ENCODE measurements at places on chromosomes 12 and 14.

- DNase-seq: no peak
These were observed 165.2 kb downstream of the BTG1 start for GRCh38 chr12:91980389-91980821.

- DNase-seq: no peak
These were observed 644 bp downstream of the TSPAN31 start for GRCh38 chr12:57745485-57745881.

DNA sequence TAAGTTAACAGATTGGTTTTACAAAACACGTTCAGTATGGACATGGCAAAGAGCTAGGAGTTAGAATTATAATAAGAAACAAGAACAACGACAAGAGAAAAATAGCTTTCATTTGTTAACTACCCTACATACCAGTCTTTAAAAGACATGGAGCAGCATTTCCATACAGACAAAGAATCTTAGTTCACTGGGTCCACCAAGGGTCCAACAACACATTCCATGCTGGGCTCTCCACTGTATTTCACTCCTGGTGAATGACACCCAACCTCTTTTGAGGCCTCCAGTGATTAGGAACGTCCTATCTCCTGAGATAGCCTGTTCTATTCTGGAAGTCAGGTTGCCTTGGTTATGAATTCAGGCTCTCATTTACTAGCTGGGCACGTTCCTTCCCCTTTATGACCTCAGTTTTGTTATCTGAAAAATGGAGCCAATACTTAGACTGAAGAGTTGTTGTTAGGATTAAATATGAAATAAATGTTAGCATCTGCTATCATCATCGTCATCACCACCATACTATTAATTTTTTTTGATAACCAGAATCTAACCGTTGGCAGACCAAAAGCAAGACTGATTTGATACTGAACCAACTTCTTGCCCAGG is 37.7 kb downstream of the C12orf75 start:
- DNase-seq: no peak

DNA sequence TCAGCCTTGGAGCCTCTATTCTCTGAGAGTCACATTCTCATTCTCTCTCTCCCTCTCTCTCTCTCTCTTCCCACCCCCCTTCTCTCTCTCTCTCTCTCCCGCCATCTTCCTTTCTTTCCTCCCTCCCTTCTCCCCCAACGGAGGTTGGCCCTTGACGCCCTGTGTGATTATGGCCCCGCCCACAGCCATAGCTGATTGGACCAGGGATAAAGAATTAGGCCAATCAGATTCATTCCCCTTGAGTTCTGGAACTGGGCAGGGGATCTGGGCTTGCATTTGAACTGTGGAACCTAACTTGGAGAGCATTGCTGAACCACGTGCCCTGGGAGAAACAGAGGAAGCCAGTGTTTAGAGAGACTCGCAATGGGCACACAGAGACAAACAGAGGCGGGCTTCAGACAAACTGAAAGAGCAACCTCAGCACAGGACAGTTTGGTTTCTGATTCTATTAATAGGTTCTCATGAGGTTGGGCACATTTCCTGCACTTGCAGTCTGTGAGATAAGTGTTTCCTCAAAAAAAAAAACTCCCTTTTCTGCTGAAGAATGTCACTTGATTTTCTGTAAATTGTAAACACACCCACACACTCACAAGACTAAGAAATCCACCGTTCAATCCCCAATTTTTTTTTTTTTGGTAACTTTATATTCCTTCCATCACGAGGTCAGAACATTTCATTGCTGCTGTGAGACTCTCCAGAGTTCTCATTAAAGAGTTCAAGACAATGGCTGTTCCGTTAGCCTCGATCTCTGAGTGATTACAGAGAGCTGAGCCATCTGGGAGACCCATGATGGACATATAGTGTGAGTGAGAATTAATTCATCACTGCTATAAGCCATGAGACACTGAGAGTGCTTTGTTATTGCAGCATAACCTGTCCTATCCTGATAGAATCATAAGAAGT is 3.5 kb upstream of the P2RX7 start:
- DNase-seq: peak; percentile 86

- peak; percentile 23 for DNase-seq
These were observed 11.0 kb downstream of the DLGAP5 start for GRCh38 chr14:55180434-55180833.

GRCh38 chr12:76270657-76271358 is 77.4 kb downstream of the BBS10 start:
- DNase-seq: no peak

DNA sequence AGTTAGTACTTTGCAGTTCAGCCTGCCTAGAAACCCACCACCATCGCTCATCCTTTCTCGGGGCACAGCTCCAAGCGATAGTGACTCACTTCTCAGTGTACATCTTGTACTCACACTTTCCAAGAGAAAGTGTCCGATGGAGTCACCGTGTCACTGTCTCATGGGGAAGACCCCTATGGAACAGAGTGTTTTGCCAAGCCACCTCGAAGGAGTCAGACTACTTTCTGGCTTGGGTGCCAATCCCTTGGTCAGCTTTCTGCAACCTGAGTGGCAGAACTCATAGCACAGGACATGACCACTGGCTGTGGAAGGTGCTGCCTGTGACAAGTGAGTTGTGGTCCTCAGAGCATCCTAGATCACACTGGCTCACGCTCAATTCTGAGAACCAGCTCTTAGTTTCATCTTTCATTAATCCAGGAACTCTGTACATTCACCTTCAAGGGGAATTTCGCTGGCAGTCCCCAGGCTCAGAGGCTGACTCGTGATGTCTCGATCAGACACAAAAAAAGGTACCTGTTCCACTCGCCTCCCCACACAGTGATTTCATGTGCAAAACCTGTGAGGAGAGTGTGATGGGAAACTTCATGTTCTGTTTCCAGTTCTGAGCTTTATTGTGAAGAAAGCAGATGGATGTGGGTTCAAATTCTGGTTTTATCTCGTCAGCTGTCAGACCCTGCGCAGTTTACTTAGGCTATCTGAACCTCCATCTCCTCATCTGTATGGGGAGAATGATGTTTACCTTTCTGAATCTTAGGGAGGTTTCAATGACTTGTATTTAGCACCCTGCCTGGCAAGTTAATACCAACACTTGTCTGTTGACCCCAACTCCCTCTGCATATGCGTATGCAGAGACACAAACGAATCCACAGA is 127.3 kb upstream of the CCND2 start:
- no peak for DNase-seq

DNA sequence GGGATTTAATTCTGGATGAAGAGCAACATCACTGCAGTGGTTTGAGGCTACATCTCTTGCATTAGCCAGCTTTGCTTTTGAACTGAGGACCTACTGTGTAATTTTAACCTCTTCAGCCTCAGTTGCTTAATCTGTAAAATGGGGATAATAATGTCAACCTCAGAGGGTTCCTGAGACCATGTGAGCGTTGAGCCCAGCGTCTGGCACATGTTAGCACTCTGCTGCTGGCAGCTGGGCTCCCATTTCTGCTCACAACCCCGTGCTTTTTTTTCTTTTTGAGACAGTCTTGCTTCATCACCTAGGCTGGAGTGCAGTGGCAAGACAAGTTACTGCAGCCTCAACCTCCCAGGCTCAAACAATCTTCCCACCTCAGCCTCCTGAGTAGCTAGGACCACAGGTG is 31.6 kb downstream of the TESC start:
- DNase-seq: no peak

DNA sequence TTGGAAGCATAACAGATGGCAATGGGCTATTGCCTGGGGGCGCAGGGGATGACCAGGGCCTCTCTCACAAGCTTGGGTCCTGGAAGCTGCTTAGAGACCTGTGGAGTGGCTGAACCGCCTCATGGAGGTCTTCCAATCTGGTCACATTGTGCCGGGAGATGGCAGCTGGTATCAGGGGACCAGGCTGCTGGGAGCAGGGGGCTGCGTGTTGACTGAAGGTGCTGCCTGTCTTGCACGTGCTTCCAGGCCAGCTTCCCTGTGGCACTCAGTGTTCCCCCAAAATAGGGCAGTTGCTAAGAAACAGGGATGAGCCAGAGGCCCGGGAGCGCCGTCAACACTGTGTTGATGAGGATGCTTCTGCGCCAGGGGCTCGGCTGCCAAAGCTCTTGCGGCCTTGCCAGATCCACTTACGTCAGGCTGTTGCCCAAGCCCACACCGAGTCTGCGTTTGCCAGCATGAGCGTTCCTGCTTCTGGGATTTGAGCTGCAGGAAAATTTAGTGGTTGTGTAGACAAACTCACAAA is 39.8 kb downstream of the ELK3 start:
- peak; percentile 88 for DNase-seq

- DNase-seq: no peak
These were observed 11.6 kb downstream of the DAD1 start for GRCh38 chr14:22577334-22577908.

- DNase-seq: no peak
These were observed 584.1 kb downstream of the LRFN5 start for GRCh38 chr14:42190744-42191143.

GRCh38 chr12:109435428-109436187 is 41.5 kb downstream of the KCTD10 start:
- no peak for DNase-seq

All from dermis microvascular lymphatic vessel endothelial cell (primary cell).